ENCODE measurements at places on chromosomes 11 and 22.

DNA sequence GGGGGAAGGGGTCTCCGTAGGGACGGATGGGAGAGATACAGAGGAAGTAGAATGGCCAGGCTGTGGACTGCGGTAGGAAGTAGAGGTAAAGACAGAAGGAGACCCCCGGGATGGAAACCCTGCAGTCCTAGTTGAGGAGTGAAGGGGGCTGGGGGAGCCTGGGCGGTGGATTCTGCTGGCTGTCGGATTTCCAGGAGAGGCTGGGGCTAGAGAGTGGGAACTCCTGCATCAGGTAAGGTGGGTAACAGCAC lies 727 bp upstream of the SCARF2 start:
- DNase-seq = no peak

- no peak for DNase-seq
Measured at GRCh38 chr11:43833657-43834073, 47.0 kb upstream of the ALKBH3 start.

- no peak for DNase-seq
Measured at GRCh38 chr11:1199751-1200610, 22.9 kb upstream of the MUC5B start.

- DNase-seq = no peak
Measured at GRCh38 chr11:71102251-71102995, 150.0 kb downstream of the SHANK2 start.

- DNase-seq = no peak
Measured at GRCh38 chr22:46425016-46425415, 89.5 kb downstream of the TRMU start.

DNA sequence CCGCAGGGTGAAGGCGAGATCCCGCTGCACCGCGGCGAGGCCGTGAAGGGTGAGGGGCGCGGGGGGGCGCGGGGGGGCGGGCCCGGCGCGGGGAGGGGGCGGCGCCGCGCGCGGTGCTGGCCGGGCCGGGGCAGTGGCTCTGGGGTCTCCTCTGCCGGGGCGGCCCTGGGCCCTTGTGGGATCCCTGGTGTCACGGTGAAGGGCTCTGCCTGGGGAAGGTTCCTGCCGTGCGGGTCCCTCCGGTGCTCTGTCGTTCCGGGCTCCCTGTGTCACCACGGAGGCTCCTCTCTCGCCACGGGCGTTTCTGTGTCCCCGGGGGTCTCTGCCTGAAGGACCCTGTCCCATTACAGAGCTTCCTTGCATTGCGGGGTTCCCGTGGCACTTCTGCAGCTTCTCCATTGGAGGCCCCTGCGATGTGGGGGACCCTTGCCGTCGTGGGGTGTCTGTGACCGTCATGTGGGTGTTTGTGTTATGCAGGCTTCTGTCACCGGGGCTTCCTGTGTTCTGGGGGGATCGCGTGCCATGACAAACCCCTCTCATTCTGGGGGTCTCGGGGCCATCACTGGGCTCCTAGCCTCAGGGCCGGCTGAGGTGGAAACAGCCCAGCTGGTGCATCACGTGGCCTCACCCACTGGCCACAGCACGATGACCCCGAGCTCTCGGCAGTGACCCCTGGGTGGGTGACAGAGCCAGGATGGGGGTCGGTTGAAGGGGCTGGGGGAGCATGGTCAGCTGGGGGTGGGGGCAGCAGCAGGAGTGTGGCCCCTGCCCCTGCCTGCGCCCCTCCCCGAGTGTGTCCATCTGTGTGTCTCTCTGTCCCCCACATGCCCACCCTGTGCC lies 25.3 kb downstream of the SHANK3 start:
- DNase-seq = no peak

DNA sequence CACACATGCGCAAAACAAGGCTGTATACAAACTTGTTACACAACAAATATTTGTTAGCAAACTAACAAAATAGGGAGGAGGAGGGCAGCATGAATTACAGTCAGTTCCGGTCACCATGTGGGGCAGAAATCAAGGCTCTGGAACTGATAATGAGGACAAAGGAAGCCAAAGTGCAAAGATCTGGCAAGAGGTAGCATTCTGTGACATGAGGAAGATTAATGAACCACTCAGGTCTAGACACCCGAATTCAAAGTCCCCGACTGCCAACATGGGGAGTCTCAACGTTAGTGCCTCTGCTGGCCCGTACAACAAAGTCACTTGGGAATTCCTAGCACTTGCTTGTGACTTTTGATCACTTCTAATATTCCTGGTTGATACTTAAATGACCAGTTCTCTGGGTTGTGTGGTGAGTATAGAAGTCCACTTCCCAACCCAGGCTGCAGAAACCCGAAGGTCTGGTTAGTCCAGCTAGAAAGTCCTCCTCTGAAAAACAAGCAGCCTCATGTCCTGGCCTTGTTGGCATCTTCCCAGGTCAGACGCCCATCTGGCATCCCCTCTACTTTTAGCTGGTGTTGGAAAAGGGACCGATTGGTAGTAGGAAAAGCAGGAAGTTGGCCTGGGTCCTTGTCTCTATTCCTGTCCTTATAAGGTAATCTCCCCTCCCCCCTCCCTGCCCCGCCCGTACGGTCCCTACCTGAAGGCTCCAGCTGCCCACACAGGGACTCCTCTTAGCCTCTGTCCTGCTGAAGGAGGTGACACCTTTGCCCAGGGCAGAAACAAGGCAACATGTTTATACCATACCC lies 1.6 kb downstream of the SUN2 start:
- no peak for DNase-seq

- no peak for DNase-seq
Measured at GRCh38 chr11:116792144-116792868, 627 bp upstream of the APOA5 start.

GRCh38 chr22:22032099-22032905 lies 49.7 kb upstream of the TOP3B start:
- no peak for DNase-seq

- DNase-seq = no peak
Measured at GRCh38 chr11:11243590-11244469, 109.2 kb downstream of the CSNK2A3 start.

GRCh38 chr11:35262735-35263134 lies 123.8 kb downstream of the CD44 start:
- DNase-seq = no peak

DNA sequence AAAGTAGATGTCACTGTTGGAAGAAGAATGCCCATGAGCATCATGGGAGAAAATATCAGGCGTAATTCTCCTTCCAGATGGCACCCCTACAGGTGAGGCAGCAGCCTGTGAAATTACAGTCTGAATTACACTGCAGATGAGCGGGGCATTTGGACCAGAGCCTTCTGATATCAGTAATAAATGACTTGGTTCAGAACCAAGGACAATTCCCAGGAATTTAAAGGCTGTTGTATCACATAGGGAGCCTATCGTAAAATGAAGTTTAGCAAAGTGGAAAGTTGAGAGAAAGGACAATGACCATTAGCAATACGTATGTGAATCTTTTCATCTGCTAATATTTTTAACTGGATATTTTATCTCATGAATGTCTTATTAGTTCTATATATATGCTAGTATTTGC lies 61.3 kb downstream of the PRMT3 start:
- no peak for DNase-seq

DNA sequence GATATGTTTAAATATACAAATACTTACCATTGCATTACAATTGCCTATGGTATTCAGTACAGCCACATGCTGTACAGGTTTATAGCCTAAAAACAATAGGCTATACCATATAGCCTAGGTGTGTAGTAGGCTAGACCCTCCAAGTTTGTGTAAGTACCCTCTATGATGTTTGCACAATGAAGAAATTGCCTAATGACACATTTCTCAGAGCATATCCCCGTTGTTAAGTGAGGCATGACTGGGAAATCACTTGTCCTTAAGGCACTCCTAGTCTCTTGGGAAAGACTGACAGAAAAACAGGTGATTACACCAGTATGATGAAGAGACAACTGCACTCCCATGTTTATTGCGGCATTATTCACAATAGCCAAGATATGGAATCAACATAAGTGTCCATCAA lies 187.2 kb downstream of the SPON1 start:
- no peak for DNase-seq

DNA sequence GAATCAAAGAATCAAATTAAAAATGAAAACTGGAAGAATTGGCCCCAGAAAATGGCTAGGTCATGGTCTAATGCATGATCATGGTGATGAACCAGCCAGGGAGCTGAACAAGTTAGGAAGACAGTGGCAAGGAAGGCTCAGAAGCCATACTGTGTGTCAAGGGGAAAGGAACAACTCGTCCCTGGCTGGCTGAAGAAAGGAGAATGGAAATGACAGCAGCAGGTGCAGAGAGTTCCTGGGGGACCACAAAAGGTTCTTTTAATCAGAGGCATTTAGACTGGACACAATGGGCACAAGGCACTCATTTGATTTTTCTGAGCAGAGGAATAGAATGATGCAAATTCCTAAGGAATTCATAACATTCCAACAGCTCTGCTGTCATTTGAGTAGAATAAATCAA lies 209.9 kb downstream of the LARGE1 start:
- no peak for DNase-seq

GRCh38 chr11:33480626-33481025 lies 220.0 kb downstream of the C11orf91 start:
- no peak for DNase-seq

GRCh38 chr22:21591695-21592094 lies 24.2 kb downstream of the UBE2L3 start:
- no peak for DNase-seq

GRCh38 chr11:130208241-130209127 lies 48.9 kb downstream of the ST14 start:
- DNase-seq = no peak

GRCh38 chr11:92651159-92651558 lies 318.3 kb upstream of the MTNR1B start:
- no peak for DNase-seq

GRCh38 chr11:36073411-36074203 lies 129.7 kb downstream of the LDLRAD3 start:
- no peak for DNase-seq

GRCh38 chr11:73315293-73316020 lies 7.4 kb downstream of the ARHGEF17 start:
- DNase-seq = no peak

DNA sequence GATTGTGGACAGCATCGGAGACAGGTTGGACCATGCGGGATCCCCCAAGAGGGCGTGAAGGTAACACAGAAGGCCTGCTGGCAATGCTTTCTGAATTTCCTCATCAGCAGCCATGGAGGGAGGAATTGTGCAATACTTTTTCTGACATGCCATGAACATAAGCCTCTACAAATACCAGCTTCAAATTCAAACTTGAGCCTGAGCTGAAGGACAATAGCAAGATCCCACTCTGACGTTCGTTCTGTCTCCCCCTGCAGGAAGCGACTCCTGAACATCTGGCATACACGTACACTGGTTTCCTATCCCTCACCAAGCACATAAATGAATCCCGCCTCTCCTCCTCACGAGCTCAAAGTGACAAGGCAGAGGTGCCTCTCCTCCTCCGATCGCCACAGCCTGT lies 312.2 kb downstream of the BRD1 start:
- no peak for DNase-seq
